Activated effector memory CD4-positive, alpha-beta T cell treated with Interleukin-2 at 50 U/mL for 16 hours (primary cell): ENCODE measurements at places on chromosomes 7 and 10.

DNA sequence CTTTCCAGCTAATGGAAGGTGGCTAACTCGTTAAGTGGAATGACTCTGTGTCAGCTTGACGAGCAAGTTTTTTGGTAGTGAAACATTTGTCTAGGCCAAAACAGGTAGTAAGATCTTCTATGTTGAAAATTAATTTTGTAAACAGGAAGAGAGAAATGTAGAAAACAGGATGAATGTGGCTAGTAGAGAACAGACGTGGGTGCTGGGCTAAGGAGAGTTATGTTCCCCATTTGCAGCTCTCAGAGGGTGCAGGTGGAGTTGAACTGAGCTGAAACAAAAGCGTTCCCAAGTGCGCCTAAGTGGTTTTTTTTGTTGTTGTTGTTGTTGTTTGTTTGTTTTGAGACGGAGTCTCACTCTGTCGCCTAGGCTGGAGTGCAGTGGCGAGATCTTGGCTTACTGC, 59.5 kb upstream of the SRPK2 start:
- DNase-seq, result no peak

GRCh38 chr7:134992626-134993179, 6.4 kb downstream of the AGBL3 start:
- DNase-seq, result no peak

GRCh38 chr7:40058636-40059035, 75.8 kb downstream of the MPLKIP start:
- no peak for DNase-seq

DNA sequence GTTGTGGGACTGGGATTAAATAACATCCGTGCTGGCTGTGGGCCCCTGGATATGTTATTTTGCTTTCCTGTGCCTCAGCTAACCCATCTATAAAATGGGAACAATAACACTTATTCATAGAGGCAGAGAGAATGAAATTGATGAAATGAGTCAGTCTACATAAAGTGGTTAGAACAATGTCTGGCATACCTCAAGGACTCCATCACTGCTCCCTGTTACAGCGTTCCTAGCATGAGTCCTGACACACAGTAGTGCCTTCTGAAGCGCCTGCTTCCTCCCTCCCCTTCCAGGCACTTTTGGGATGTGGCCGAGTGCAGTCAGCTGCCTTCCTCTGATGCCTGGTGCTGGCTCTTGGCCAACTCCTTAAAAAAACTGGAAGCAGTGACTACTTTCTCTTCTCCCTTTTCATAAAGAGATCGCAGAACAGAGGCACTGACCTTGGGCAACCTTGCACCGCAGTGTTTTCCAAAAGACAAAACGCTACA, 108.4 kb upstream of the ZMIZ1 start:
- DNase-seq, result no peak

- DNase-seq, result no peak
These were observed 539.0 kb downstream of the ZWINT start for GRCh38 chr10:55822096-55822495.
